ENCODE measurements at places on chromosomes 3 and 15. TPM values are rescaled to one million over a fixed set of nuclear protein-coding genes. Genes with fewer than 3 reads are reported as not detected.

PAK6 gene
- 6.9 TPM for polyA plus RNA-seq

MEGF11 gene
- 5.9 TPM for polyA plus RNA-seq

ERICH6 gene
- polyA plus RNA-seq = not detected

CCDC54 gene
- polyA plus RNA-seq = not detected

CDHR4 gene
- 0.96 TPM for polyA plus RNA-seq

PFN2 gene
- polyA plus RNA-seq = 311 TPM

SV2B gene
- polyA plus RNA-seq = 0.22 TPM

UCN2 gene
- polyA plus RNA-seq = 0.14 TPM

ARPP19 gene
- 44.3 TPM for polyA plus RNA-seq

FAM3D gene
- not detected for polyA plus RNA-seq

ARHGAP31 gene
- polyA plus RNA-seq = 2.3 TPM

STRIT1 gene
- polyA plus RNA-seq = 0.15 TPM

ZNF80 gene
- not detected for polyA plus RNA-seq

CCR1 gene
- not detected for polyA plus RNA-seq

PLSCR2 gene
- polyA plus RNA-seq = not detected

IQCF5 gene
- not detected for polyA plus RNA-seq

HERC2 gene
- 88.7 TPM for polyA plus RNA-seq

DHFR2 gene
- 0.59 TPM for polyA plus RNA-seq

GOLGA6L22 gene
- not detected for polyA plus RNA-seq

ARHGEF26 gene
- polyA plus RNA-seq = 4.9 TPM

GTF2A2 gene
- polyA plus RNA-seq = 26.7 TPM

RARRES1 gene
- 0.09 TPM for polyA plus RNA-seq

AADACL2 gene
- polyA plus RNA-seq = not detected

TTBK2 gene
- polyA plus RNA-seq = 2.7 TPM

PCSK6 gene
- polyA plus RNA-seq = 1.9 TPM

DNAJA4 gene
- 6.2 TPM for polyA plus RNA-seq

NRG4 gene
- 0.24 TPM for polyA plus RNA-seq

POTEB3 gene
- not detected for polyA plus RNA-seq

RLBP1 gene
- 0.05 TPM for polyA plus RNA-seq

ETV5 gene
- 13.1 TPM for polyA plus RNA-seq

LRRC57 gene
- polyA plus RNA-seq = 5.0 TPM

SAMD7 gene
- polyA plus RNA-seq = not detected

ADAMTS7 gene
- 27.9 TPM for polyA plus RNA-seq

AZI2 gene
- 17.4 TPM for polyA plus RNA-seq

SHF gene
- 16.0 TPM for polyA plus RNA-seq

C15orf61 gene
- polyA plus RNA-seq = 2.1 TPM

OR5H6 gene
- polyA plus RNA-seq = 0.06 TPM

All from H1 (cell line).